Stimulated activated naive CD4-positive, alpha-beta T cell treated with Interleukin-2 at 50 U/mL for 16 hours (primary cell): ENCODE measurements at places on chromosomes 1 and 21.

GRCh38 chr1:205962821-205963221 lies 19.6 kb upstream of the SLC26A9 start:
- no peak for DNase-seq

- DNase-seq, result no peak
These were observed 43.5 kb downstream of the DPYD start for GRCh38 chr1:97877307-97877706.

GRCh38 chr1:185488808-185489207 lies 171.8 kb upstream of the IVNS1ABP start:
- DNase-seq, result no peak

- DNase-seq, result no peak
These were observed 195.8 kb upstream of the NRIP1 start for GRCh38 chr21:15260604-15261003.

GRCh38 chr1:63316598-63316983 lies 5.8 kb upstream of the FOXD3 start:
- DNase-seq, result no peak

GRCh38 chr21:33256019-33256418 lies 10.1 kb upstream of the IL10RB start:
- peak; percentile 19 for DNase-seq

DNA sequence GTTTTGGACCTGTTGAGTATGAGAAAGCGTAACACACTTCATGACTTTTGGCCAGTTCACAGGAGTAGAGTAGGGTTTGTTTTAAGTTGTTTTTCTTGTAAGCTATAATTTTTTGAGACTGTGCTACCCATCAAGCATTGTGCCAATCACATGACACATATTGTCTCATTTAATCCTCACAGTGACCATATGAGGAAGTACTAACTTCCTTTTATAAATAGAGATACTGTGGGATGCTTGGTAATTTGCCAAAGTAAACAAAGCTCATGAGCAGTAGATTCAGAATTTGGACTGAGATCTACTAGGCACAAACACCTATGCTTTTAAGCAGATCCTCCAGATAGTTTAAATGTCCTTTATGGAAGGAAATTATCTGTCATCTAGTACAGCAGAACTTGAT lies 178.3 kb downstream of the CACNA1E start:
- no peak for DNase-seq

- no peak for DNase-seq
These were observed 156.2 kb upstream of the C8B start for GRCh38 chr1:57122031-57122430.

- no peak for DNase-seq
These were observed 170.5 kb upstream of the KIAA0040 start for GRCh38 chr1:175363031-175363430.

DNA sequence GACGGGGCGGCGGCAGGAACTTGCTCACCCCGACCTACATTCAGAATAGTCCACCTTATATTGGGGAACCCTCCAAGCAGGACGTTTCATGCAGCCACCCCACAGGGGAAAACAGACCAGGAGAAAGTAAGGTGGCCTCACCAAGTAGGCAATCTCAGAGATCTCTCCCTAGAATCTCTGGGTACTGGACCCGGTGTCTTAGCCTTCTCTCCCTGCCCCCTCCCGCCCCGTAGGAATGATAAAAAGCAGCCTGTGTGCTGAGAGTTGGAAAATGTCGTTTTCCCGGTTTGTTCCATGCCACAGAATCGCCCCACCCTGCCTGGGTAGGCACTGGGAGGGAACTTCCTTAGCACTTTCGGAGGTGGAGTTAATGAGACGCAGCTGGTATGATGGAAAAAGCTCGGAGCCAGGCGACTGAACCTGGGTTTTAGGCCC lies 789 bp upstream of the PTPN14 start:
- DNase-seq, result no peak

DNA sequence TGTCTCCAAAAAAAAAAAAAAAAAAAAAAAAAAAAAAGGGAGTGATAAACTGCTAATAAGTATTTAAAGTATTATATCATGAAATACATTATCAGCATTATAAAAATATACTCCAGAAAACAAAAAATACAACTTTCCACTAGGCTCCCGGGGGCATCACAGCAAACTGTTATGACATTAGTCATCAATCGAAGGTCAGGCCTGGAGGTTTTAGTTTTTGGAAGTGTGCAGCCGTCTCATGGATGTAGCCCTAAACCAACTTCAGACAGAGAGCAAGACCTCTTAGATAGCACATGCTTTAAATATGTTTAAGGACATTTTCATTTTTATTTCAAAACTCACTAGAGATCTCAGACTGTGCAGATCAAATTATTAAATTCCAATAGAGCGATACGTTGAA lies 106.3 kb downstream of the RERE start:
- DNase-seq, result no peak

GRCh38 chr1:116334868-116335635 lies 38.0 kb upstream of the ATP1A1 start:
- no peak for DNase-seq

DNA sequence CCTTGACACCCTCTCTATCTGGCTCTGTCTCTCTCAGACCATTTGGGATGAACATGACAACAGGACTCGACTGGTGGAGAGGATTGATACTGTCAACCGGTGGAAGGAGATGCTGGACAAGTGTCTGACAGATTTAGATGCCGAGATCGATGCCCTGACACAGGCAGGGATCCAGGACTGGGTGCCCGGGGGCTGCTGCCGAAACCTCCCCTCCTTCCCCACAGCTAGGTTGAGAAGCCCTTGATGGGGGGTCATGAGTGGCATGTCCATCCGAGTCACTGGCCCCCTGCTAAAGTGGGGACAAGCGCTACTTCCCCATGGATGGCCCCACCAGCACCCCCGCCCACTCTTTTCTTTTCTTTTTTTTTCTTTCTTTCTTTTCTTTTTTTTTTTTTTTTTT lies 1.2 kb downstream of the TEKT2 start:
- DNase-seq, result no peak

GRCh38 chr1:153510984-153511410 lies 24.8 kb downstream of the S100A6 start:
- DNase-seq, result peak; percentile 74

- DNase-seq, result no peak
These were observed 105.6 kb downstream of the ERG start for GRCh38 chr21:38392661-38393060.

DNA sequence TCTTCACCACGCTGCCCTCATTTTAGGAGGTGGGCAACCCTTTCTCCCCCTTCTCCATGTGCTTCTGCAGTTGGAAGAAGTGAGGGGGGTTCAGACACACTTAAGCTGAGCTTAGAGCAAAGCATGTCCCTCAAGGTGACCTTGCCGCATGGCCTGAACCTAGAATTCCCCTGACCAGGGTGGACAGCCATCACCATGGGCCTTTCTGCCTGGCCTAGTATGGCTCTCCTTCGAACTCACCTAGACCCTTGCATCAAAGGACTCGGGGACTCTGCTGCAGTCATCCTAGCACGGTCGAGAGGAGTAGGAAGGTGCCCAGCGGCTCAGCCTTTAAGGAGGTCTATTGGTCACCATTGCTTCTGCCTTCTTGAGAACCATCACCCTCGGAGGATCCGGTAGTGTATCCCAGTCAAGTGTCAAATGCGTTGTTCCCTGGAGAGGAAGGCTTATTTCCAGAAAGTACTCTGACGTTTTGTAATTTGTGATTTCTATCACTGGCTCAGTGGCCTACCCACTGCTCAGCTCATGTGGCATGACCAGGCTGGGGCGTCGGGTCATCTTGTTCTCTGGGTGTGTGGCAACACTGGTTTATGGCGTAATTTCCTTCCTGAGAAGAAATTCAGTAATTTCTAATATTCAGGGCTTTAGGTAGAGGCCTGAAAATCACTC lies at the start of gene KCNE1:
Gene KCNE1, minus strand, starts transcription at position 424 of the 669 bp plus-strand sequence. CDS start 62,576 bp downstream, outside the sequence.
- DNase-seq, result no peak

DNA sequence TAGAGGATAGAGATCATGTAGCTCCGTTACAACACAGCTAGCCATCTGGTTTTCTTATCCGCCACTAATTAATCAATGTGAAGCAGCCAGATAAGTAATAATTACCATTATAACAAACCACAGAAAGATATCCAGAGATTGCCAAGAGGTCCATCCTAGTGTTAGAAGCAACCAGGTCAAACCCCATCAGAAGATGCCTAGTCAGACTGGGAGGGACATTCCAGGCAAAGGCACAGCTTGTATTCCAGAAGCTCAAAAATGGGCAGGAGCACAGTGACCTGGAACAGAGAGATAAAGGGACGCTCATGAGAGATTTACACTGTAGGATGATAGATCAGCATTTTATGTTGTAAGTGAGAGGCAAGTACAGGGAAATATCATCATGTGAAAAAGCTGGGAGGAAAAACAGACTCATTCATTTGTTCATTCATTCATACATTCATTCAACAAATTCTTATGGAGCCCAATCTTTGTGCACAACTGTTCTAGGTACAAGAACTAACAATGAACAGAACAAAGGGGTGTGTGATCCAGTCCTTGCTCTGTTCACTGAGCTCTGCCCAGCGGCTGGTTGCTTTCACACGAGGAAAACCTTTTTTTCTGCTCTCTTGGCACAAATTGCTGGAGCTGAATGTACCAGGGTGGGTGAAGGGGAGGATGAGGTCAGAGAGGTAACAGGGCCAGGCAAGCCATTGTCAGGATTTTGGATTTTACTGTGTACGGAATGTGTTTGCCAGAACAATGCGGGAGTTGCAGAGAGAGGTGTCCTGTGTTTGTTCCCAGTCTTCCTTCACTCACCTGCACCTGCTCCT lies 240.8 kb upstream of the FGGY start:
- no peak for DNase-seq

- no peak for DNase-seq
These were observed 414.2 kb downstream of the KCNT2 start for GRCh38 chr1:196193896-196194559.

GRCh38 chr1:2786329-2787162 lies 14.9 kb downstream of the TTC34 start:
- DNase-seq, result peak; percentile 56

DNA sequence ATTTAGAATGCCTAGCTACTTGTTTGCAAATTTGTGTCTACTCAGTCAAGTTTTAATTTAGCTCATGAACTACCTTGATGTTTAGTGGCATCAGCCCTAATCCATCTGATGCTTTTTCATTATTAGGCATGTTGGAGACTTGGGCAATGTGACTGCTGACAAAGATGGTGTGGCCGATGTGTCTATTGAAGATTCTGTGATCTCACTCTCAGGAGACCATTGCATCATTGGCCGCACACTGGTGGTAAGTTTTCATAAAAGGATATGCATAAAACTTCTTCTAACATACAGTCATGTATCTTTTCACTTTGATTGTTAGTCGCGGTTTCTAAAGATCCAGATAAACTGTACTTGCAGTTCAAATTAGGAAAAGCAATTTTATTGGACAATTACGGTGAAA lies 7.6 kb downstream of the SOD1 start:
- DNase-seq, result no peak

DNA sequence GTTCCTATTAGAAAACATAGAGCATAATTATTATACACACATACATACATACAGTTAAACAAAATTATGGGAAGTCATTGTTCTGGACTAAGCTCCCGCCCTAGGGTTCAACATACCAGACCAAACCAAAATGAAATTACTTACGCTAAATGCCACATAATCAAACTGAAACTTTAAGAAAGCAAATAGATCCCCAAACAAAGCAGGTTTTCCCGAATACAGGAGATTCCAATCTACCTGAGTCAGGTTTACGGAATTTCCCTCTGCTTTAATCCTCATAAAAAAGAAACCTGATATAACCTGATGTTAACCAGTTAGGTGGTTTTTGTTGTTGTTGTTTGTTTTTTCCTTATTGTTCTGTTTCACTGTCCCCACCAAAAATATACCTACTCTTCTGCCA lies 1886.9 kb downstream of the NCAM2 start:
- no peak for DNase-seq

GRCh38 chr1:233608988-233609387 lies 4.9 kb upstream of the KCNK1 start:
- no peak for DNase-seq

DNA sequence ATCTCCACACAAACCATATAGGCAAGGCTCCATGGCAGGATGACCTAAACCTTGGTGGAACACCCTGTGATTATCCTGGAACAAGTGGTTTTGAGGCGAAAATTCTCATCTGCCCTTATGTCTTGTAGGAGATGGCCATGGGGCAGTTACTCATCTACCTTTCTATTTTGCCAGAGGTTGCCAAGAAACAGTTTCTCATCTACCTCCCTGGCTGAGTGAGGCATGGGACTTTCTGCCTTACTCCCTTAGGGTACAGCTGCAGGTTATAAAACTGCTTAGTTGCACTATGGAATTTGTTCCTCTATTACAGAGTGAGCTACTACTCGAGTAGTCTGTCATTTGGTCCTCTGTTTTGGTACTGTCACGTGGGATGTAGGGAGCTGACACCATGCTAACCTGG lies 31.3 kb upstream of the GUCA2A start:
- no peak for DNase-seq

GRCh38 chr1:205706601-205707502 lies 26.5 kb upstream of the SLC45A3 start:
- DNase-seq, result no peak

- no peak for DNase-seq
These were observed 4.1 kb downstream of the KRTAP13-4 start for GRCh38 chr21:30434033-30434631.

GRCh38 chr1:19250629-19251304 lies 557 bp downstream of the EMC1 start:
- no peak for DNase-seq

DNA sequence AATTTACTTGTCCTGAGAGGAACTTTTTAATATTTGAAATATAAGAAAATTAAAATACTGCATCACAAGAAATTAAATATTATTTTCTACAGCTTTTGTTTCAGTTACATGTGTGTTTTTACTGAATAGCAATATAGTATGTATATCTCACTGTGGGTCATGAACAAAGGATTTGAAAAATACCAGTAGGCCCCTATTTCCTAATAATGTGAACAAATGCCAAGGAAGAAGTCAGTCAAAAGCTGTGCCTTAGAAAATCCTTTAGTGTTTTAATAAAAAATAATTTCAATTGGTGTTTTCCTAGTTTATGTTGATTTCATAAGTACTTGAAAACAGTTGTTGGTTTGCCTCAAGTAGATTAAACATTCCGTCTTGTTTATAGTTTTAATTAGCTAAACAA lies 46.7 kb downstream of the SMYD3 start:
- DNase-seq, result no peak

- DNase-seq, result no peak
These were observed 1.2 kb downstream of the LORICRIN start for GRCh38 chr1:153260585-153261280.

- no peak for DNase-seq
These were observed 341.7 kb downstream of the PCP4 start for GRCh38 chr21:40208948-40209345.

- no peak for DNase-seq
These were observed 7.9 kb upstream of the CLDN14 start for GRCh38 chr21:36487641-36488307.

GRCh38 chr1:233513431-233513830 lies 100.5 kb upstream of the KCNK1 start:
- DNase-seq, result no peak

GRCh38 chr1:233138788-233139585 lies 156.5 kb downstream of the PCNX2 start:
- no peak for DNase-seq
